ENCODE measurements at places on chromosomes 6 and 20.

- DNase-seq: no peak
Measured at GRCh38 chr20:24363031-24363430, 106.4 kb upstream of the SYNDIG1 start.

DNA sequence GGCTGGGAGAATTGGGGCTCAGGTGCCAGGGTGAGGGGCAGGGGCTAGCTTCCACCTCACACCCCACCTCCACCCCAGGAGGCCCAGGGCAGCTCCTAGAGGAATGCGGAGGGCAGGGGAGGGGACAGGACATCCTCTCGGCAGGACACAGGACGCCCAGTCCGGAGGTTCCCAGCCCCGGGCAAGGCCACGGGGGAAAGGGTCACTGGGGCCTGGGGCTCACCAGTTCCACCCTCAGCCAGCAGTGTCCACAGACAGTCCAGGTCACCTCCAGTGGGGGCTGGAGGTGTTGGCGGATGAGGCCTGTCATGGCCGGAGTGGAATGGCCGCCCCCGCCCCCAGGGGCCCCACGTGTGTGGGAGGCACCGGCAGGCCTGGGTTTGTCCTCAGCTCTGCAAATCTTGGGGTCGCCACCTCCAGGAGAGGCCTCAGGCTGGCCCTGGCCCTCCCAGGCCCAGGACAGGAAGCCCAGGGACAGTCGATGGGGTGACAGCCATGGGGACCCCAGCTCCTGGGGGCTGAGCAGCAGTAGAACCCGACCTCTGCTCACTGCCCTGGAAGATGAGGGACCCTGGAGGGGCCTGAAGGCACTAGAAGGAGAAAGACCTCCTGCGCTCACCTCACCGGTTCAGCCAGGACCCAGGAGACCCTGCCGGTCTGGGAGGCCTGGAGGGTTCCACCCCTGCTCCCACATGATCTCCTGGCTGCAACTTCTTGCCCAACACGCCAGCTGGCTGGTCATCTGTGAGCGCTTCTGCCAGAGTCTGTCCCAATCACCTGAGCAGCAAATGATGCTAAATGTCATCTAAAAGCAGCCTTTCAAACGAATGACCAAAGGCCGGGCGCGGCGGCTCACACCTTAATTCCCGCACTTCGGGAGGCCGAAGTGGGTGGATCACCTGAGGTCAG is 13.0 kb upstream of the ABHD16B start:
- no peak for DNase-seq

DNA sequence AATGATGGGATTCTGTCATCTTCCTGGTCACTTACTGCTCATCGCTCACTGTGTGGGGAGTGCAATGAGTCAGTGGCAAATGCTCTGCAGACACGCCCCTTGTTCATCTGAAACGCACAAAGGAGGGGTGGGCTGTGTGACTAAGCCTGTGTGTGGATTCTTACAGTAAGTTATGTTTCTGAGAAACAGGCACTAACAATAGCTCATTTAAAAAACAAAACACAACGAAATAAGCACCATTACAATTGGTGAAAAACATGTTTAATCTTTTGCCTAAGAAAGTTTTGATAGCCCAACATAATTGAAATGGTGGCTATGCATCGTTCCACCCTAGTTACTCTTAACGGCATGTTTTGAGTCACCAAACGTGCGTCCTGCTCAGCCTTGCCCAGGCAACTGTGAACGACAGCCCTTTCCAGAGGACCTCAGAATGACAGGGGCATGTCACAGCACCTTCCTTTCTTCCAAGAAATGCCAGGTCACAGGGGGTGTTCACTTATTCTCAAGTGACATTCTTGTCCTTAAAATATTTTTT is 118.4 kb upstream of the SGK1 start:
- peak; percentile 91 for DNase-seq

DNA sequence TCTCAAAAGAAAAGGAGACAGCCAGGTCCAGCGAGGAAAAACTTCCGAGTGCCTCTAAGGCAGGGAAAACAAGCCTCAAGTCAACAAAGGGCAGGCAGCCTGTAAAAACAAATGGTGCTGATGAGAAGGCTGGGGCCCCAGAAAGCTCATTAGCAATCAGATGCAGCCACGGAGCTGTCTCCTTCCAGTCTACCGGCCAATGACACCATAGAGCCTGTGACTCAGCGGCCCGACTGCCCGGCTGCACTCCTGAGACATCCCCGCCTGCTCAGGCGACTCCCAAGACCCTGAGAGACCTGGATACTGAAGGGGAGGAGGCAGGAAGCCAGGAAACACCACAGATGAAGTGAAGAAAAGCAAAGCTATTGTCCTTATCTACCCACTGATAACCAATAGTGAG is 120.1 kb upstream of the HDDC2 start:
- peak; percentile 17 for DNase-seq

DNA sequence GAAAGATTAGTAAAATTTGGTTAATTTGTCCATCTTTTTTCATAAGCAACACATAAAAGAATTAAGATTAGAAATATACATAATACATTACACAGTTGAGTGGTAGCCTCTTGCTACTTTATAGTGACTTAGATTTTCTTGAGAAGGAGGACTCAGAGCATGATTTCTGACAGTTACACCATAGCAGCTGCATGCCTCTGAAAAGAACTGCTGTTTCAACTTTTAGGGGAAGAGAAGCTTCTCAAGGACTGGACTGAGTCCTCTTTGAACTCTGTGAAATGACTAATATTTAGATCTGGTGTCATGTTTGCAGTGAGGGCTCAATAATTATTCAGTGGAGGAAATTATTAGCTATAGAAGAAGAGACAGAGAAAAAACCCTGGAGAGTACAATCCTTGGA is 272.5 kb downstream of the BTBD9 start:
- no peak for DNase-seq

- DNase-seq: no peak
Measured at GRCh38 chr6:100023798-100024197, 29.8 kb upstream of the MCHR2 start.

- no peak for DNase-seq
Measured at GRCh38 chr20:63127700-63128364, 88.1 kb downstream of the YTHDF1 start.

- no peak for DNase-seq
Measured at GRCh38 chr6:120938876-120939472, 395.3 kb downstream of the TBC1D32 start.

GRCh38 chr6:7866526-7866925 is 44.1 kb downstream of the TXNDC5 start:
- no peak for DNase-seq

DNA sequence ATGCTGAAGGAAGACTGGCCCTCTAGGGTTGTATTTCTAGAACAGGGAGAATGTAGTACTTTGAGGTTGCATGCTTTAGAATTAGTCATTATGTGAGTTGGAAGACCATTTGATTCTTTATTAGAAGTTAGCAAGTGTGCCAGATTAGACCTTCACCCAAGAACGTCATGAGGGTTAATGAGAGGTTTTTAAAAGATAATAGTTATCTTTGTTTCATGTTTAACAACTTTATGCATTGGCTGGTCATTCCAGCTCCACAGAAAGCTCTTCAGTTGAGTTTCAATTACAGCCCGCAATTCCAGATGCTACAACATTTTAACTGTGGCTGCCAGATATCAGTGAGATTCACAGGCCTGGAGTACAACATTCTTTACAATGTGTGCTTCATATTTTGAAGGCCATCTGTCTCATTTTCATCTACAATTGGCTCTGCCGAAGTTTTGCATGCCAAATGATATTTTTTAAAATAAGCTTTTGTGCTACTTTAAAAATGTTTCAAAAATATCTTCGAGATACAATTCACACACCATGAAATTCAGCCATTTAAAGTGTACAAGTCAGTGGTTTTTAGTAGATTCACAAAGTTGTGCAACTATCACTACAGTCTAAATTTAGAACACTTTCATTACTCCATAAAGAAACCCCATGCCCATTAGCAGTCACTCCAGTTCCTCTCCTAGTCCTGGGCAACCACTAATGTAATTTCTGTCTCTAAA is 61.1 kb upstream of the FBXO30 start:
- no peak for DNase-seq

DNA sequence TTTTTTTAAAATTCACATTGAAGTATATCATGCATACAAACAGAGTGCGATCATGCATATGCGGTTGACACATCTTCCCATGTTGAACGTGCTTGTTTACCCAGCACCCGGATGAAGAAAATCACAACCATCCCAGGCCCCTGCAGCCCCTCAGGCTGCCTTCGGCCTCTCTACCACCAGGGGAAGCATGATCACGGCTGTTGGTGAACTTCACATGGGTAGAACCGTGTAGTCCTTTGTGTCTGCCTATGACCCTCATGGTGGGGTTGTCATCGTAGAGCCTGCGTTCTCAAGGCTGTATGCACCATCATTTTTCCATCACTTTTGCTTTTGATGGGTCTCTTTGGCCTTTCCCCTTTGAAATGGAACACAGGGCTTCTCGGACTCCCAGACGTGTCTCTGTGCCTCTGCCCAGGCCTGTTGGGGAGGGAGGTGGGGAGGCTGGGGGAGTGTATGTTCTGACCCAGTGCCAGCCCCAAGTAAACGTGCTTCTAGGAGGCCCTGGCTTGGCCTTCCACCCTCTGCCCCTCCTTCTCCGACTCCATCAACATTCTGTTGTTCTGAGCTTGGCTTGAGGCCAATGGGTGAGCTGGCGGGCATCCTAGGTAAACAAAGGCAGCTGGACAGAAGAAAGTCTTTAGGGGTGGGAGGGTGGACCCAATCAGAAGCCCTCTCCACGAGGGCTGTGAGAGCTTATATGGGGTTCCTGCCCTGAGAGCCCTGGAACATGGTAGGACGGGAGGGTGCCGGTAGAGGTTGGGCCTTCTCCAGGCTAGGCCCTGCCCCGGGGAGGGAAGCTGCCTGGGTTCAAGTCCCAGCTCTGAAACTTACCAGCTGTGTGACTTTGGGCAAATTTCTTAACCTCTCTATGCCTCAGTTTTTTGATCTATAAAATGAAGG is 39.7 kb downstream of the TGM2 start:
- peak; percentile 84 for DNase-seq

DNA sequence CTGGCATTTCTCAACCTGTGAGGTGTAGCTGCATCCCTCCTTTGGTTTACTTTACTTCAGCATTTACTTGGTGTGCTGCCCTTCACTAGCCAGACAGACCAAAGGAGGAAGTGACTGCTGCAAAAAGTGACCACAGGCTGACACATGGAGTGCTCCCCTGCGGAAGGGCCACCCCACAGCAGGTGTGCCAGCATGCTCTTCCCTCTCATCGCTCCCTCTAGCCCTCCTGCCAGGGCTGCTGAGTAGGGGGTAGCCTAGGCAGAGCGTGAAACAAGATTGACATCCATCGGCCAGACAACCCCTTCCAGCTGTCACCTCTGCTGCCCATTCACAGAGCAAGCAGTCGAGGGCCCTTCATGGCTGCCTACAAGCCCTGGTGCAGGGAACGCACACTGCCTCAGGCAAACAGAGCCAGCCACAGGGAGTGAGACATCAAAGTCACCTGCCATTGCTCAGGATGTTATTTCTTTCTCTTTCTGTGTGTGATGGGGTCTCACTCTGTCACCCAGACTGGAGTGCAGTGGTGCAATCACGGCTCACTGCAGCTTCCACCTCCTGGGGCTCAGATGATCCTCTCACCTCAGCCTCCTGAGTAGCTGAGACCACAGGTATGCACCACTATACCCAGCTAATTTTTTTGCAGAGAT is 102.0 kb upstream of the RPS6KA2 start:
- no peak for DNase-seq

- DNase-seq: no peak
Measured at GRCh38 chr6:125699591-125699990, 49.8 kb upstream of the HEY2 start.

DNA sequence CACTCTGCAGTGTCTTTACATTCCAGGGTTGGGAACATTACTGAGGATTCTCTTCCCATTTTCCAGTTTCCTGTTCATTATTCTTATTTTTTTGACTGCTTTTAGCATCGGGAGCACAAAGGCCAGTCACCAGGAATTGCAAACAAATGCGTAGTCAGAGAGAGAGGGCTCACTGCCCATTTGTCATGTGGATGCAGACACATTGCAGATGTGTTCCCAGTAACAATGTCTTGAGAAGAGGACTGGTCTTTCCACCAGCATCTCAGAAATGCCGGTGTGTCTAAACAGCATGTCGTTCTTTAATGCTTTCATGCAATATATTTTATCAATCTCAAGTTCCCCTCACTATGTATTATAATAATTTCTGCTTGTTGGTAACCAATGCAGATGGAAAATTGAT is 952 bp upstream of the TAAR6 start:
- no peak for DNase-seq

DNA sequence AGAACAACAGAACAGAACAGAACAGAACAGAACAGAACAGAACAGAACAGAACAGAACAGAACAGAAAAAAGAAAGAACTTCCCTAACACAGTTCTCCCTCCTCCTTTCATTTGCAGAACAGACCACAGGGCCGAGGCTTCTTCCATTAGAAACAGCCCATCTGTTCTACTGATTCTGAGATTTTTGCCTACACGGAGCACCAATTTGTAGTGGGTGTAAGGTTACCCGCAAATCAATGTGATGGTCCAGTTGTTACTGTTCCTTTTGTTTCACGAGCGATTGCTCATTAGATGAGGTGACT is 734 bp upstream of the OGFRL1 start:
- no peak for DNase-seq

GRCh38 chr20:45935416-45936046 is 1.0 kb downstream of the PCIF1 start:
- DNase-seq: peak; percentile 43

DNA sequence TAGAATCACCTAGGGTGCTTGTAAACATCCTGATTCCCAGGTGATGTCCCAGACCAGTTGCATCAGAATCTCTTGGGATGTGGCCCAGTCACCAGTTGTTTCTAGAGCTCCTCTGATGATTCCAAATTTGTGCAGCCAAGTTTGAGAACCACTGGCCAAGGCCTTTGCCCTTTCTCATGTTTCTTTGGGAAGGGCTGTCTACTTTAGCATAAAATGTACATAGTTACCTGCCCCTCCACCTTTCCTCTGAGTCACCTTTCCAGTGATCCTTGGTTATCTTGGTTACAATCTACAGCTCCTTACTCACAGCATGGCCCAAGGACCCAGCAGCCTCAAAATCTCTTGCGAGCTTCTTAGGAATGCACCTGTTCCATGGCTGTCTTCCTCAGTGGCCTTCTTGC is 266.4 kb upstream of the PRND start:
- DNase-seq: no peak

GRCh38 chr6:35310265-35310831 is 12.7 kb downstream of the DEF6 start:
- no peak for DNase-seq

- no peak for DNase-seq
Measured at GRCh38 chr20:23096986-23097520, 10.9 kb upstream of the CD93 start.

GRCh38 chr20:33553516-33553915 is 63.6 kb downstream of the CBFA2T2 start:
- no peak for DNase-seq

DNA sequence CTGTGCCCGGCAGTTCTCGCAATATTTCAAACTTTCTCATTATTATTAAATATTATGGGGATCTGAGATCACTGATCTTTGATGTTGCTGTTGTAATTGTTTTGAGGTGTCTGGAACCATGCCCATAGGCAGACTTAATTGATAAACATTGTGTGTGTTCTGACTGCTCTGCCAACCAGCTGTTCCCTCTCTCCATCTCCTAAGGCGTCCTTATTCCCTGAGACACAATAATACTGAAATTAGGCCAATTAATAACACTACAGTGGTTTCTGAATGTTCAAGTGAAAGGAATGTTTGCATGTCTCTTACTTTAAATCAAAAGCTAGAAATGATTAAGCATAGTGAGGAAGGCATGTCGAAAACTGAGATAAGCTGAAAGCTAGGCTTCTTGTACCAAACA is 7.6 kb downstream of the MAPK14 start:
- DNase-seq: no peak
